ENCODE measurements at places on chromosomes 6 and 20.
A peak's percentile ranks its signal among the peaks of the same experiment; 100 is the strongest.

DNA sequence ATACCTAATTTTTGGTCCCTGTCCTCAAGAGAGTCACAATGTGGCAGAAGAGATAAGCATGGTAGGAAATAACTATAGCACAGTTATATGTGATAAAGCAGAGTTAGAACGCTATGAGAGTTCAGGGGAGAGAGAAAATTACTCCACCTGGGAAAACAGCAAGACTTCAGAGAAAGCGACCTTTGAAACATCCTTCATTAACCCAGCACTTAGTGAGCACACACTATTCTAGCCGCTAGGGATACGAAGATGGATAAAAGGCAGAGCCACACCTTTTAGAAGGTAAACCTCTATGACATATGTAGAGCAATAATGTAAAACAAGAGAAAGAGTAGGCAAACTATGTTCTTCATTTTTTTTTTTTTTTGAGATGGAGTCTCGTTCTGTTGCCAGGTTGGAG, 264.3 kb downstream of the PTPRK start:
- DNase-seq, result no peak

- DNase-seq, result peak; percentile 10
Measured at GRCh38 chr6:39892490-39893129, 41.7 kb downstream of the MOCS1 start.

GRCh38 chr20:50175938-50176933, 14.4 kb upstream of the CEBPB start:
- DNase-seq, result no peak

GRCh38 chr20:33719277-33719988, 677 bp downstream of the PXMP4 start:
- DNase-seq, result no peak

DNA sequence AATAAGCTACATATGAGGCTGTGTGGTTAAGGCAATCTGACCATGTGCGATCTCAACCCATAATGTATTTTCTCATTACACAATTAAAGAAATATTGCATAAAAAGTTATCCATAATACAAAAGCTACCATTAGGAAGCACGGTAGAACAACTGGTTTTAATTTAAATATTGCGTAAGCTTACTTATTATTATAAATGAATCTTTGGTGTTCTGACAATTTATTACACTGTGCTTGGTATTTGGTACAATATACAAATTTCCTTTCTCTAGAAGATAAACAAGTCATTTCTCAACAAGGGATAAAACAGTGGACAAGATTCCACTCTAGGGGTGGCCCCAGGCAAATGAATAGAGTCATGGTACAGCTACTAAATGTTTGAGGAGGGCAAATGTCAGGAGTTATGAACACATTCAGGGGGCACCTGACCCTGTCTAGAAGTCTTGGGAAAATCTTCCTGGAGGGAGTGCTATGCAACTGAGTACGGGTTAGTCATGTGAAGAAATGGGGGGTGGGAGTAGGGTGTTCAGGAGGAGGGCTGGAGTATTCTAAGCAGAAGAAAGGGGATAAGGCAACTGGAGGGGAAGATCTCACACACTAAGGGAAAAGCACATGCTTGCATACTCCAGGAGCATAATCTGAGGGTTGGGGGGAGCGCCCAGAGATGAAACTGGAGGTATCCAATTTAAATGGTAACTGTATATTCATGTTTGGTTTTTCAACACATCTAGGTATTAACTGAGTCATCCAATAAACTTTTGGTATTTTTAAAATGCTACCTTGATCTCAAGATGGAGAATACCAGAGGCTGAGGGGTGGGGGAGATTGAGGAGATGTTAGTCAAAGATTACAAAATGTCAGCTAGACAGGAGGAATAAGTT, 296.9 kb upstream of the SGK1 start:
- no peak for DNase-seq

GRCh38 chr20:46085179-46085851, 4.4 kb downstream of the NCOA5 start:
- DNase-seq, result no peak

DNA sequence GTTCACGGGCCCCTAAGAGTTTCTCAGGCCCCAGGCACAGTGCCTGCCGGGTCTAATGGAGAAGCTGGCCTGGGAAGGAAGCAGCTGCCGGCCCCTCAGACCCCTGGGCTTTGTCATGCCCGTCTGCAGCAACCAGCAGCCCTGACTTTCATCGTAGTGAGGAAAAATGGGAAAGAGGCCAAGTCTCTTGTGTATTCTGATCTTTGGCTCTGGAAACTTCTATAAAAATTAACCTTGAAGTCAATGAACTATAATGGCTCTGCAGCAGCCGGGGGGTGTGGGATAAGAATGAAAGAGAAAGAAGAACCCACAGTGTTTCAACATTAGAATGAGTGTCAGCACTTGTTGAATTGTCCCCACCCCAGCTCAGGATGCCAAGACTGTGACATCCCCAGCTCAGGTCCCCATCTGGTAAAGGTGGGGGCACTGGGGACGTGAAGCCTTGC, 12.9 kb downstream of the TGM2 start:
- no peak for DNase-seq

- no peak for DNase-seq
Measured at GRCh38 chr6:13987400-13987865, 62.7 kb downstream of the RNF182 start.

Data from AG04449 (cell line).